ENCODE measurements at places on chromosomes 7 and 10. TPM values are rescaled to one million over a fixed set of nuclear protein-coding genes. Genes with fewer than 3 reads are reported as not detected.
A peak's percentile ranks its signal among the peaks of the same experiment; 100 is the strongest.

- no peak for DNase-seq
These were observed 8.5 kb downstream of the CACUL1 start for GRCh38 chr10:118746246-118746645.

DNA sequence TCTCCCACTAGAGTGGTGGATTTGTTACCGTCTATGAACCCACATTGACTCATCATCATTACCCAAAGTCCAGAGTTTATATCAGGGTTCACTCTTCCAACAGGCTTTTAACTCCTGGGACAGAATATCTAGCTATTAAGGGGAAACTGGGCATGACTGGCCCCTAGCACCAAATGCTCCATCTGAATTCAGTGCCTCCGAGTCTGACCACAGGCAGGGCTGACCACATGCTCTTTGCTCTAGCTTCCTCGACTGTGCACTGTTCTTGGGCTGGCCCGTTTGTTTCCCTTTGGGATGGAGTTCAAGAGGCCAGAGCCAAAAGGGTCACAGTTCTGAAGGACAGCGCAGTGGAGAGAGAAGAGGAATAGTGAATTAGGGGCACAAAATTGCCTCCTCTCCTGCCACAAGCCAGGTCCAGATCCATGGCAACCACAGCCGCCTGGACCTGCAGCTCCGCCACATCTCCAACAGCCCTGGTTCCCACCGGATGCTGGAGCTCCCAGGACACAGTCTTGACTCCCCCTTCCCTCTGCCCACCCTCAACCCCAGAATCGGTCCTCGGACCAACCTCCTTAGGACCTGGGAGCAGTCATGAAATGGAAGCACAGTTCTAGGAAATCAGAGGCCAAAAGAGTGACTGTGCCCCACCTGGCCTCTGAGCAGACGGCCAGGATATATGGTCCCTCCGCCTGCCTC, 16.2 kb downstream of the CAMK2G start:
- no peak for DNase-seq

DNA sequence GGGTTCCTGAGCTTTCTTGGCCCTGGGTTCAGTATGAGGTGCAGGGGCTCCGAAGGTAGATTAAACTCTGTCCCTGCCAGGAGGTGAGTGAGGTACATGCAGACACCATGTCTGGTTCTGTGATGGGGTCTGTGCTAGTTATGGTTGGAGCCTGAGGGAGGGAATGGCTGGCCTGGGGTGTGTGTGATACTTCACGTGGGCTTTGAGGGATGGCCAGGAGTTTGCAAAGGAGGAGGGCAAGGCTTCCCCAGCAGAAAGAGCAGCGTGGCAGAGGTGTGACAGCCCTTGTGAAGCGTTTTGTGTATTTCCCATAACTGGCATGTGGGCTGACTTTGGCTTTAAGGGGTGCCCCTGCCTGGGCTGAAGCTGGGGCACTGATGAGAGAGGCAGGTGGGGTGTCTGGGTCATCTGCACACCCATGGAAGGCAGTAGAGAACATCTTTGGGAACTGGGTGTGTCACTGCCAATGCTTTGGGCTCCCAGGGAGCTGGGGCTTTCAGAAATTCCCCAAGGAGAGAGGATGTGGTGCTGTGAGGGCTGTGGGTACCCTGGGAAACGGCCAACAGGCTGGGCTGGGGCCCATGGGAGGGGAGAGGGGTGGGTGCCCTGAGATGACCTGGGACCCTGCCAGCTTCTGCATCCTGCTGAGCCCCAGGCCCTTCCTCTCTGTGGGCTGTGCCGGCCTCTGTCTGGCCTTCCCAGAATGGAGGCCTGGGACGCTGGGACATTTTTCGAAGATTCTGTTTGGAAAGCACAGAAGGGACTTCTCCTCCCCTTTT, 4.6 kb downstream of the PALD1 start:
- DNase-seq = no peak

GRCh38 chr10:72081772-72082590, 6.4 kb downstream of the SPOCK2 start:
- no peak for DNase-seq

DNA sequence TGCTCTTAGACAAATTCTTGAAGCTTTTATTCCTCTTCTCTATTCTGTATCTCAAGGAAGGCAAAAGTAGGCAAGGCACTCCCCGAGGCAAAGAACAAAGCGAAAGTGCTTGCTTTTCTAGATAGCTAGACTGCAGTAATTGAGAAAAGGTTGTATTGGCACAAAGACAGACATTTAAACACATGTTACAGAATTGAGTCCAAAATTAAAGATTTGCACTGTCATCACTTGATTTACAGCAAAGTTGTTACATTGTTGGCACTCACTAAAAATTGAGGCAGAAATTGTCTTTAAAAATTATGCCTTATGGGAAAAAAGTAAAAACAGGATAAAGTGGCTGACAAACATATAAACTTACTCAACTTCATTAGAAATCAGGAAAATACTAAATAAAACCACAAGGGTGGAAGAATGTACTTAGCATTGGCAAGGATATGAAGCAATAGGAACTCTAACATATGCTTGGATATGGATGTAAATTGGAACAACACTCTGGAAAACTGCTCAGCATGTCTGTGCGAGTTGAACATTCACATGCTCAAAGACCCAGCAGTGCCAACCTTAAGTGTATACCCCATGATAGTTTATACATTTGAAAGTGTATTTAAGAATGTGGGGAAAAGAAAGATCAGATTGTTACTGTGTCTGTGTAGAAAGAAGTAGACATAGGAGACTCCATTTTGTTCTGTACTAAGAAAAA, 491.3 kb downstream of the GLRX3 start:
- no peak for DNase-seq

DNA sequence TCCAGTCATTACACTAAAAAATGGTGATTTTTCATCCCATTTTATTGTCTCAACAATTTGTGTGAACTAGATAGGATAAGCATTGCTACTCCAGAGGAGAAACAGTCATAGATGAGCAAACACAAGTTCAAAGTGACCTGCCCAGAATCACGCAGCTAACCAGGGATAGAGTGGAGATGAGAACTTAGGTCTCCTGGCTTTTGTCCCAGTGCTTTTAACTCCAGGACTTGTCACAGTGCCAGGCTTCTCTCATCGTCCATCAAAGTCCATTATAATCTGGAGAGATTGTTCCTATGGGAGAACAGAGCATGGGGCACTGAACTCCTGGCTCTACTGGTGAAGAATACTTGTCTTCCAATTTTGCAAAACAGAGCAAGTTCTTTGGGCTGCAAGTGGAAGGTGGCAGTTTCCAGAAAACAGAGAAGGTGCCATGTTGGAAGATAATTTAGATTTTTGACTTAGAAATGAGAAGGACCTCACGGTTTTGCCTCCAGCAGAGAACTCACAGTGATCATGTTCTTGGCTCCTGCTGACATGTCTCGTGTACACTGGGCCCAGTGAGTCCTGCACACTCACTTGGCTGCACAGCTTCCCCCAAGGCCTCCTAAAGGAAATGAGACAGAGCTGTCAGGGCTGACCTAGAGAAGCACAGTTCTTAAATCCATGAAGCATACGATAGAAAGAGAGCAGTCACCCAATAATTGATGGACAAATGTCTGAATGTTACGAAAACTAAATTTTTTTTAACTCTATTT, 322.9 kb upstream of the NRP1 start:
- DNase-seq = no peak

DNA sequence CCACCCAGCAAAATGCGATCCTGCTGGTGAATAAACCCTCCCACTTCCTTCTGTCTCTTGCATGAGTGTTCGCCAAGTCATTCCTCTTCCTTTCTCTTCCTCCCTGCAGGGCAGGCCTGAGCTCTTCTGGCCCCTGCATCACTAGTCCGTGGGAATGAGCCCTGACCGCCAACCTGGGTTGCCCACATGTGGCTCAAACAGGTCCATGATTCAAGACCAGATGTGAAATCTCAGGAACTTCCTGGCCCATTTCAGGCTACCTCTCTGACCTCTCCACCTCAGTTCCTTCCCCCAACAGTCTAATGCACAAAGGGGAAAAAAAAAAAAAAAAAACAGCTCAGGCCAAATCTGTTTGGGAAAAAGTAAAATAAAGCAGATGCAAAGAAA, 5.4 kb upstream of the YWHAG start:
- peak; percentile 56 for DNase-seq

DNA sequence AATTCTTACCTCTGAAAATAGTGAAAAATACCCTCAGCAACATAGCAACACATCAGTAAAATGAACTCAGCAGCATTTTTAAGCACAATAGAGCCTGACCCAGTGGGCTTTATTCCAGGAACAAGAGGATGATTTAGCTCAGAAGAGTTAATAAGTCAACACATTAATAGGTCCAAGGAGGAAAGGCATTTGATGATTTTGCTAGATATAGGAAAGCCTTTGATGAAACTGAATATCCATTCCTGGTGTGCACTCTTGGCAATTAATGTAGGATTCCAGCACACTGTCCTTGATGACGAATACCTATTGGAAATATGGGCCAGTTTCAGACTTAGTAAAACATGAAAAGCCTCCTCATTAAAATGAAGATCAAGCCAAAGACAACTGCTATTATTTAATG, 42.5 kb downstream of the RASGEF1A start:
- peak; percentile 23 for DNase-seq

- DNase-seq = no peak
These were observed 80.4 kb upstream of the TCERG1L start for GRCh38 chr10:131391936-131392335.

DNA sequence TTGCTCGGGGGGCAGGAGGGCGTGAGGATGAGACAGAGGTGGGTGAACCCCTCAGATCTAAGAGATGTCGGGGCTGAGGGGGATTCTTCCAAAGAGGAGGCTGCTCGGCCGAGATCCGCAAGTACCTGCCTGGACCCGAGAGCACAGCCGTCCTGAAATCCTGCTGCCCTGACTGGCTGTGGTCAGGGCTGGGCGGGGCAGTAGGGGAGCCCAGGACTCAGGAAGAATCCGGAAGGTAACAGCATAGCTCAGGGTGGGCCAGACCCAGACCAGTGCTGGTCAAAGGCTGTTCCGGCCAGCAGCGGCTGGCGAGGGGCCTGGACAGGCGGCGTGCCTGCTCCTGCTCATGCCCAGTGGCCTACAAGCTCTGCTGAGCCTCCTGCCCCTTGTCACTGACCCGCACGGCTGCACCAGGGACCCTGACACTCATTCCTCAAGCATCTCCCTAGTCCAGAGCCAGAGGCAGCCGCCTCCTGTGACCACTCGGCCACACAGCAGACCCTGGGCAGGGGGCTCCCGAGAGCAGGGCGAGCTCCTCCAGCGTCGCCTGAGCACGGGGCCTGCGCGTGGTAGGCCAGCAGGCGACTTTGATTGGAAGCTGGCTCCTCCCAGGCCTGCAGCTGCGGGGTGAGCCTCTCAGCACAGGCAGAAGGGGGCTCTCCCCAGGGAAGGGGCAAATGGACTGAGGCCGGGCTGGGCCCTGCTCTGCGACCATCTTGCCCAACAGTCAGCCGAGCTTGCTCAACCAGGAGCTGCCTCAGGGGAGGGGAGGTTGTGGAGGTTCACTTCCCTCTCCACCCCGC, 3.1 kb upstream of the ADAP1 start:
- no peak for DNase-seq

DNA sequence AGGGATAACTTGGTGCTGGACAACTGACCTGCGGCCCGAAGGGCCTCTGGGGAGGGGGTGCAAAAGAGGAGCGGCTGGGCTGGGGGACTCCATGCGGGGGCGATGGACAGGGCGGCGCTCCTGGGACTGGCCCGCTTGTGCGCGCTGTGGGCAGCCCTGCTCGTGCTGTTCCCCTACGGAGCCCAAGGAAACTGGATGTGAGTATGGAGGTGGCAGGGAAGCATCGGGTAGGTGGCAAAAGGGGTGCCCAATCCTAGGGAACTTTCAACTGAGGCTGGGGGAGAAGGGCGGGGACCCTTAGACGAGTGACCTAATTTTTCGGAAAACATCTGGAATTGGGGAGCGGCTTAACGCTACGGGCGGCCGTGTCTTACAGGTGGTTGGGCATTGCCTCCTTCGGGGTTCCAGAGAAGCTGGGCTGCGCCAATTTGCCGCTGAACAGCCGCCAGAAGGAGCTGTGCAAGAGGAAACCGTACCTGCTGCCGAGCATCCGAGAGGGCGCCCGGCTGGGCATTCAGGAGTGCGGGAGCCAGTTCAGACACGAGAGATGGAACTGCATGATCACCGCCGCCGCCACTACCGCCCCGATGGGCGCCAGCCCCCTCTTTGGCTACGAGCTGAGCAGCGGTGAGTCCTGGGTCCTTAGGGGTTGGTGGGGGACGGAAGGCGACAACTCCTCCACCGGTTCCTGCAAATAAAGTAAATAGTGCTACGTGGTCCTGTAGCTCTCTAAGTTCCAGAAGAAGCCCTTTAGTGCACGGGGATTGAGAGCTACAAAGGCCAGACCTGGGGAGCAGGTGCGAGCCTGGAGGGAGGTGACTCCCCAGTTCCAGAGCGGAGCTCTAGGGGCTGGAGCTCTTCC, 622 bp downstream of the WNT16 start:
- DNase-seq = no peak

Gene TMEM270
- total RNA-seq = not detected

Gene BHLHA15
- total RNA-seq = 8.1 TPM

Gene SLC16A12
- total RNA-seq = 0.75 TPM

Gene OAT
- total RNA-seq = 56.1 TPM
